ENCODE measurements at places on chromosomes 2 and 18.
A peak's percentile ranks its signal among the peaks of the same experiment; 100 is the strongest.

DNA sequence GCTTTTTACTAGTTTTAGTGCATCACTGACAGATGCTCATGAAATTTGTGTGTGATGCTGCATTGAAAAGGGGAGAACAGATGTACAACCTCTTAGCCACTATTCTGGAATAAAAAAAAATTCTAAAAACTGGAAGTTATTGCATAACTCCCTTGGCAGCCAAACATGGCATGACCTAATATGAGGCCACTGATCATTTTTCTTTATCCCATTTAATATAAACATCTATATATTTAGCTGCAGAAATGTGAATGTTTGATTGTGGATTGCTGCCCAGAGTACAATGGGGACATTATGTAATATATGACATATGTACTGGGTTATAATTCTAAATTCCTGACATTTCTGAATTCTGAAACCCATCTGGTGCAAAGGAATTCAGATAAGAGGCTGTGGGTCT lies 86.5 kb downstream of the CDCA7 start:
- peak; percentile 53 for DNase-seq

- DNase-seq, result no peak
Observed at GRCh38 chr2:218260742-218261422, at the start of gene GPBAR1. GPBAR1 (plus strand) TSS chr2:218261015; CDS start chr2:218262725, 1,710 bp downstream.

- DNase-seq, result no peak
Observed at GRCh38 chr2:47964722-47965434, 58.6 kb upstream of the FBXO11 start.

DNA sequence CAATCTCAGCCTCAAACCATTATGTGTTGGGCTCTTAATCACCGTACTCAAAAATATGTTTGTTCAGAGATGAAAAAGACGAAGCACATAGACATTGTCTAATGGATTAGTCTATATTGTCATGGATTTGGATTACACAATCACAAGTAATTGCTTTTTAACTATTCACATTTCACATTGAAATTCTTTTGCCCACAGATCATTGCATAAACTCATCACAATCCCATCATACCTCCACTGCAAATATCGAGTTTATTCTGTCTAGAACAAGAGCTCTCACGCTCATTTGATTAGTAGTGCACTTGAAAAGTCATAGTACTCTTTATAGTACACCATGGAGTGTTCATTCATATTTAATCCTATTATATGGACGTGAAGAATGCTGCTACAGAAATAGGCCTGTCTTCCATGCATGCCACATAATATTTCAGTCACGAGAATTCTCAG lies 97.9 kb upstream of the SOX11 start:
- no peak for DNase-seq

- DNase-seq, result peak; percentile 8
Observed at GRCh38 chr2:169664600-169664977, 29.6 kb downstream of the CFAP210 start.

- peak; percentile 49 for DNase-seq
Observed at GRCh38 chr2:215594766-215595165, 158.9 kb upstream of the FN1 start.

DNA sequence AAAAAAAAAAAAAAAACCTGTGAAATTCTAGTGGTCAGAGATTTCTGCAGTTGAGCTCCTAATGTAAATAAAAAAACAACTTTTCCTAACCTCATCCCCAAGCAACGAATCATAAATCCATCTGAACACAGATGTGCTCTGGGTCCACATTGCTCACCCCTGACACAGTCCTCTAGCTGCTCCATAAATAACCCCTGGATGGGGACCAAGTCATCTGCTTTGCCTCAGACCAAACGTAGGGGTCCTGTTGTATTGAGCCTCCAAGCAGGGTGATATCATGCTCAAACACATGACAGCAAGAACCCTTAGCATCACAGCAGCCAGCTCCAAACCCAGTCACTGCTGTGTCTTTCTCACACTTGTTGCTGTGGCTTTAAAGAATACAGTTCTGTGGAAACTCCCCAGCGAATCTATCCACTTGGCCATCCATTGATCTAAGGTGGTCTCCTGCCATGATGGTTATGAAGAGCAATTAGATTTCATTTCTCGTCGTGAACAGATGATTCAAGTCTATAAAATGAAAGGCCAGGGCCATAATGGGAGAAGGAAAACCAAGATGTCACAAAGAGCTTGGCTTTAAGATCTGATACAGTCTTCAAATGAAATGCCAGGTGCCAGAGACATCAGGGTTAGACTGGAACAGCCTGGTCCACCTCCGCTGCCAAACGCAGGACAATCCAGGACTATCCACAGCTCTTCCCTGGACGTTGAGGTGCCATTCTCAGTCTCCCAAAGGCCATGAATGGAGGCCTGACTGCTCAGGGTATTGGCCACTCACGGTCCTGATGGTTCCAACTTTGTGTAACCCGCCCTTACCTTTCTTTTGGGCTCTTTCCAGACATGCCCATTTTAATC lies 39.0 kb downstream of the TBC1D8 start:
- DNase-seq, result peak; percentile 48

GRCh38 chr2:216217904-216218260 lies 108.7 kb downstream of the XRCC5 start:
- DNase-seq, result no peak

GRCh38 chr18:43882358-43883055 lies 605.2 kb upstream of the SYT4 start:
- no peak for DNase-seq

DNA sequence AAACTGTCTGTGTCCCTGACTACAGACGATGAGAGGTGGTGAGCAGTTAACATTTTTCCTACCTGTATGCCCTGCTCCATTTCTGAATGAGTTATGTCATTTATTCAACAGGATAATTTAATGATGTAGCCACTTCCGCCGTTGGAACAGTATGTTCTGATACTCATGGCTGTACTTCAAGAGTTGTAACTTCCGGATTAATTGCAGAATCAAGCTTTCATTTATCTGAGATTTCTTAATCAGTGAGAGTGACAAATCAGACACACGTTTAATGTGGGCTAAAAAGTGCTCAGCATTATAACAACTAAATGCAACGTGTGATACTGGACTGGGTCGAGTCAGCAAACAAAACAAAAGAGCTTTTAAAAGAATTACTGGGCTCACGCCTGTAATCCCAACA lies 107.7 kb downstream of the KCTD1 start:
- peak; percentile 62 for DNase-seq

DNA sequence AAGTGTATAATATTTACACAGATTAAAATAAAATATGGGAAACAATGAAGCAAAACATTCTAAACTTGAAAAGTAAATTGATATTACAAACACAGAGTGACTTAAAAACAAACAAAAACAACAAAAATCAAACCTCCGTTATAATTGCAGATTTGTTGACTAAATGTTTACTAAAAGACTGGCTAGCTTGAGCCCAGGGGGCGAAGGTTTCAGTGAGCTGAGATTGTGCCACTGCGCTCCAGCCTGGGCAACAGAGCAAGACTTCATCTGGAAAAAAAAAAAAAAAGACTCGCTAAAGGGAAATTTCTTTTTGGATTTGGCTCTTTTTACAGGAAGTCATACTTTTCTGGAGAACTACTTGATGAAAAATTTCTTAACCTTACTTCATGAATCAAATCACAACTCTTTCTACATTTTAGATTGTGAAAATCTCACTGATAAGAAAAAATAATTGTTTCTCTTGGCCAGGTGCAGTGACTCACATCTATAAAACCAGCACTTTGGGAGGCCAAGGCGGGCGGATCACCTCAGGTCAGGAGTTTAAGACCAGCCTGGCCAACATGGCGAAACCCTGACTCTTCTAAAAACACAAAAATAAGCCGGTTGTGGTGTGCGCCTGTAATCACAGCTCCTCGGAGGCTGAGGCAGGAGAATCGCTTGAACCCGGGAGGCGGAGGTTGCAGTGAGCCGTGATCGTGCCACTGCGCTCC lies 9.7 kb downstream of the TFPI start:
- no peak for DNase-seq

DNA sequence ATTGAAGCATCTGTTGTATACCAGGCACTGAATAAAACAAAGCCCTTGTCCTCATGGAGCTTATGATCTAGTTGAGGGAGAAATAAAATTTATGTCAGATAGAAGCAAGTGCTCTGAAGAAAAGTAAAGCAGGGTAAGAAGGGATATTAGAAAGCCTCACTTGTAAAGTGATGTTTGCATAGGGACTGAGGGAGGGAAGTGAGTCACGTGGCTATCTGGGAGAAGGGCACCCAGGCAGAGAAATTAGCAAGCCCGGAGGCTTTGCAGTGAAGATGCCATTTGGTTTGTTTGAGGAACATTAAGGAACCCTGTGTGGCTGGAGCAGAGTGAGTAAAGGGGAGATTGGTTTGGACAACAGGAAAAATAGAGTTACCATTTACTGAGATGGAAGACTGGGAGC lies 52.1 kb downstream of the RBBP8 start:
- no peak for DNase-seq

GRCh38 chr2:239202836-239203235 lies 198.0 kb downstream of the HDAC4 start:
- no peak for DNase-seq

DNA sequence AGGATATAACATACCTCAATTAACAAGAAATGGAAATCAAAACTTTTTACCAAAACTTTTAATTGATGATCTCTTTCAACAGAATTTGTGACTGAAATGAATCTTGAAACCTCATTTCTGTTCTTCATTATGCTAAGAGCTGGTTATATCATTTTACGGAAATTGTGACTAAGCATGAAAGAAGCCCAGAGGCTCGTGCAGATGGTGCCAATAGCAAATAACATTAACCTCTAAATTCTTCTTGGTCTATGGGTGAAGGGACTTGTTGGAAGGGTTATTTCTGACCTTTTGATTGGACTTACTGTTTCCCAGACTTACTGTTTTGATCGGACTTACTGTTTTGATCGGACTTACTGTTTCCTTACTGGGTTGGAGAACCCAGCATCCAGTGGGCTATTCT lies 435.6 kb downstream of the TDRD15 start:
- no peak for DNase-seq

DNA sequence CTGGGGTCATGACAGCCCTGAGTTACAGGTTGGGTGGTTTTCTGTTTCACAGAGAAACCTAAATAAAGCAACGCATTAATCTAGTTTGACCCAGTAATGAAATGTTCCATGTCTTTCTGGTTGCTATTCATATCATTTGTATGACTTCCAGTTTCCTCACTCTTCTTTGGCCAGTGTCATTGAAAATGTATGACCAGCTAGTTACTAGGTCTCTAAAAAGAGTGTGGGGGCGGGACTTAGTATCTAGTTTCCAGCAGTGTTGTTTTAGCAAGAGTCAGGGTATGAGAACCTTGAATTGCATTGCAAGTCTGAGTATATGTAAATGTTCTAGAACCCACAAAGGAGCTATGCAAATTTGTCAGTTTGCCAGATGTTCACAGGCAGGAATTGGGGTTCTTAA lies 47.7 kb downstream of the SLC9A2 start:
- DNase-seq, result no peak

GRCh38 chr2:22086726-22087125 lies 963.0 kb downstream of the TDRD15 start:
- no peak for DNase-seq

GRCh38 chr18:33317640-33318039 lies 122.9 kb downstream of the CCDC178 start:
- DNase-seq, result no peak

DNA sequence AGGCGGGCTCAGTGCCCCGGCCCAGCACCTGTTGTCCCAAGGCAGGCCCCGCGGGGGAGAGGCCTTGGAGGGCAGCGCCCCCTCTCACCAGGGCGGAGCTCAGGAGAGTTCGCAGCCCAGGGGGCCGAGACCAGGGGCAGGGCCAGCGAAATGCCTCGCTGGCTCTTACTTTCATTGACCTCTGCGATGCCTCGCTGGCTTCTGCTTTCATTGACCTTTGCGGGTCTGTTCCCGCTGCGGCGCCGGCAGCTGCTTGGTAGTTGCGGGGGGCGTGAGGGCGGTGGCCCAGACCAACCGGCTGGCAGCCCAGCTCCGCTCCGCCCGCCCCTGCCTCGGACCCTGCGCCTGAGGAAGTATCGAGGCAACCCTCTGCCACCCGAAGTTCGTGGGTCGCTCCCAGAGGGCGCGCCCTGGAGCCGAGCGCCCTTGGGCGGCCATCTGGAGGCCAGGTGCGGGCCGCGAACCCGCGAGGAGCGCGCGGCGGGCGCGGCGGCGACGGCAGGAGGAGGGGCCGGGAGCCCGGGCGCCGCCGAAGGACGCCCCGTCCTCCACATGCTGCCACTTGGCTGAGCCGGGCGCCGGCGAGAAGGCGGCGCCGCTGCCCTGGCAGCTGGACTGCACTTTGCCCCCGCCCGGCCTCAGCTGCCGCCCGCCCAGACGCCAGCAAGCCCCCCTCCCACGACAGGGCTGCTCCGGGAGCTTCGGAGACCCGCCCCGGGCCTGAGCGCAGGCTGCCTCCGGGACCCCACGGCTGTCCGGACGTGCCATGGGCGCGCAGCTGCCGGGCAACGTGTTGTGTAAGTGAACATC lies 118.0 kb upstream of the MSTN start:
- DNase-seq, result no peak

GRCh38 chr2:44943693-44944101 lies 2.2 kb downstream of the SIX3 start:
- no peak for DNase-seq

- no peak for DNase-seq
Observed at GRCh38 chr2:114614592-114614991, 172.2 kb downstream of the DPP10 start.

DNA sequence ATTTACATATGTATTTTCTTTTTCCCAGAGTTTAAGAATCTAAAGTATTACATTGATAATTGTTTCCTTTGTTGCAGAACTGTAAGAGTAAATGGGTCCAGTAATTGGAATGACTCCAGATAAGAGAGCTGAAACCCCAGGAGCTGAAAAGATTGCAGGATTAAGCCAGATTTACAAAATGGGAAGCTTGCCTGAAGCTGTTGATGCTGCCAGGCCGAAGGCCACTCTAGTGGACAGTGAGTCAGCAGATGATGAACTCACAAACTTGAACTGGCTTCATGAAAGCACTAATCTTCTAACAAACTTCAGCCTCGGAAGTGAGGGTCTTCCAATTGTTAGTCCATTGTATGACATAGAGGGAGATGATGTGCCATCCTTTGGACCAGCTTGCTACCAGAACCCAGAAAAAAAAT lies 183.8 kb upstream of the STON1 start:
- DNase-seq, result peak; percentile 86

GRCh38 chr2:227164763-227165291 lies 403 bp downstream of the COL4A3 start:
- no peak for DNase-seq

DNA sequence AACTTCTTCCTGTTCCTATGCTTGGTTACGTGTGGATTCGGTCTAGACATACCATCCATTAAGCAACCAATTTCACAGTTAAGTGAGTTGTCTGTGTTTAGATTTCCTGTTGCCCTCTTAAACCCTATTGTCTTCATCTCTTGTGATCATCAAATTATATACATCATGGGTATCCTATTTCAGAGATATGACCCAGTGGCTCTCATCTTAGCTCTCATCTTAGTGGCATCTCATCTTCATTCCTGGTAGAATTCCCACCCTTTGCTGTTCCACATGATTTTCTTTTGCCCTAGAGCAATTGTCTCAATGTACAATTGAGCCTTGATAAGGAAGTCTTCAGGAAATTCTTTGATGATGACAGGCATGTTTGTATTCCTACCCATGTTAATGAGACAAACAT lies 29.4 kb upstream of the FN1 start:
- DNase-seq, result peak; percentile 69

- DNase-seq, result no peak
Observed at GRCh38 chr2:215107216-215108056, 31.0 kb downstream of the ABCA12 start.

Measured in fibroblast of pulmonary artery (primary cell).